H7 (cell line): ENCODE measurements at places on chromosomes 5 and 9.

GRCh38 chr5:178427576-178428197, 162.5 kb downstream of the COL23A1 start:
- peak; percentile 26 for DNase-seq

DNA sequence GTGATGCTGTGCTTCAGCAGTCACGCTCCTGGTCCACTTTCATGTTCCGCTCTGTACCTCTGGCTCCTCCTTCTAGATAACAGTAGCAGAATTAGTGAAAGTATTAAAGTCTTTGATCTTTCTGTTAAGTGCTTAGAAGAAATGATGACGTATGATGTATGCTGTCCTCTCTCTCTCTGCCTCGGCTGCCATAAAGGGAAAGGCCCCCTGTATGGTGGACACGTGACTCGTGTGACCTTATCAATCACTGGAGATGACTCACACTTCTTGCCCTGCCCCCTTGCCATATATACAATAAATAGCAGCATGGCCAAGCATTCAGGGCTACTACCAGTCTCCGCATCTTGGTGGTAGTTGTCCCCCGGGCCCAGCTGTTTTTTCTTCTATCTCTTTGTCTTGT, 100.3 kb downstream of the SYK start:
- no peak for DNase-seq

- DNase-seq = no peak
Measured at GRCh38 chr9:127173063-127173462, 50.6 kb upstream of the ANGPTL2 start.

- DNase-seq = no peak
Measured at GRCh38 chr5:124421584-124421983, 324.9 kb downstream of the ZNF608 start.

- DNase-seq = peak; percentile 46
Measured at GRCh38 chr5:147393874-147394672, 115.8 kb downstream of the DPYSL3 start.

DNA sequence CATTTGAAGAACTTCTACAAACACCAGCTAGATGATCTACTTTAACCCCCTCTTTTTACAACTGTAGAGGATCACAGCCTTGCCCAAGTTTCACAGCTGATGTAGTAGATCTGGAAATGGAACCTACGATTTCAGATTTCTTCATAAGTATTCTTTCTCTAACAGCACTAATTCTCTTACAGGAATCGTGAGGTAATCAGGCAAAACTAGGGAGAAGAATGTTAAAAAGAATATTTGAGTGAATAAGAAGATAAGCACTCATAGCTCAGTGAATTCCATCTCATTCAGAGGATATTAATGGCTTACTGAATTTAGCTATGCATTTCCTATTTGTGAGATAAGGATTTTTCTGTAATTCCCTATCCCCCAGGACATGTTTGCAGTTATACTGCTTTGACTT, 42.1 kb downstream of the NADK2 start:
- no peak for DNase-seq

DNA sequence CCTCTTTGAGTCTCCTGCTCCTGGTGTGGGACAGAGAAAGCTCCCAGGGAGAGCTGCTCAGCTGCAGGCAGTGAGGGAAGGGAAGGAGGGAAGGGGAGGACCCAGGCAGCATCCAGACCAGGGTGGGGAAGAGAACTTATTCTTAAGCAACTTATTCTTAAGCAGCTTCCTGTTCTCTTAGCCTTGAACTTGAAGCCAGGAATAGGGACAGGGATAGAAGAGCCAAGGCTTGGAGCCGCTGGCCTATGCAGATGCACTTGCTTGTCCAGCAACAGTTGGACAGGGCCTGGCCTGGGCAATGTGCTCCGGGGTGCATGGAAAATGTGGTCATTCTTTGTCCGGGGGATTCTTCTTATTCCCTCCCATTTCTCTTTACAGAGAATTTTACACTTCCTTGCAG, 31.4 kb upstream of the SPTLC1 start:
- DNase-seq = no peak

GRCh38 chr5:7515284-7515914, 119.5 kb downstream of the ADCY2 start:
- DNase-seq = no peak

- no peak for DNase-seq
Measured at GRCh38 chr9:133505186-133505830, 19.5 kb downstream of the MYMK start.
